ENCODE measurements at places on chromosomes 11 and 22. TPM values are rescaled to one million over a fixed set of nuclear protein-coding genes. Genes with fewer than 3 reads are reported as not detected.

The OR56A1 gene
- not detected for polyA plus RNA-seq

The TEF gene
- 18.3 TPM for polyA plus RNA-seq

The RCN1 gene
- 448 TPM for polyA plus RNA-seq

The SLC22A12 gene
- polyA plus RNA-seq: not detected

The PPP2R5B gene
- polyA plus RNA-seq: 11.2 TPM

The TCN2 gene
- 9.1 TPM for polyA plus RNA-seq

The CEP57 gene
- 27.6 TPM for polyA plus RNA-seq

The OR5B17 gene
- not detected for polyA plus RNA-seq

The GGTLC3 gene
- polyA plus RNA-seq: not detected

The SERPING1 gene
- polyA plus RNA-seq: 21.1 TPM

The DUSP8 gene
- polyA plus RNA-seq: 2.1 TPM

The RFPL1 gene
- polyA plus RNA-seq: not detected

The TSPAN32 gene
- polyA plus RNA-seq: 0.14 TPM

The HIKESHI gene
- polyA plus RNA-seq: 120 TPM

The HIPK3 gene
- polyA plus RNA-seq: 26.1 TPM

The PRG3 gene
- not detected for polyA plus RNA-seq

The KCNJ4 gene
- polyA plus RNA-seq: not detected

The PAK1 gene
- 70.3 TPM for polyA plus RNA-seq

The TNNT3 gene
- not detected for polyA plus RNA-seq

The DLG2 gene
- polyA plus RNA-seq: 0.68 TPM

The OTOG gene
- not detected for polyA plus RNA-seq

The ZNRD2 gene
- 44.3 TPM for polyA plus RNA-seq

The B3GAT1 gene
- polyA plus RNA-seq: not detected

The OR5T3 gene
- polyA plus RNA-seq: not detected

The NAALAD2 gene
- 0.71 TPM for polyA plus RNA-seq

The NLRP14 gene
- 0.06 TPM for polyA plus RNA-seq

The P4HA3 gene
- 8.5 TPM for polyA plus RNA-seq

The MEI1 gene
- polyA plus RNA-seq: 0.22 TPM

The MRGPRX4 gene
- not detected for polyA plus RNA-seq

The DRAP1 gene
- polyA plus RNA-seq: 96.9 TPM

The OR8A1 gene
- not detected for polyA plus RNA-seq

The PANX3 gene
- polyA plus RNA-seq: not detected

The KRTAP5-8 gene
- polyA plus RNA-seq: 0.06 TPM

The FAM89B gene
- 40.8 TPM for polyA plus RNA-seq

The UBASH3B gene
- polyA plus RNA-seq: 25.0 TPM

The EXPH5 gene
- polyA plus RNA-seq: 0.37 TPM

The DBX1 gene
- polyA plus RNA-seq: not detected

The FAM180B gene
- not detected for polyA plus RNA-seq

The SERHL2 gene
- polyA plus RNA-seq: 9.0 TPM

The OR10A2 gene
- not detected for polyA plus RNA-seq

The SMIM35 gene
- polyA plus RNA-seq: not detected

The C11orf87 gene
- 0.14 TPM for polyA plus RNA-seq

The CD3D gene
- not detected for polyA plus RNA-seq

The OR5A1 gene
- not detected for polyA plus RNA-seq

The CSF2RB gene
- polyA plus RNA-seq: not detected

The GAL3ST1 gene
- 0.06 TPM for polyA plus RNA-seq

The KCNQ1OT1 gene
- polyA plus RNA-seq: 0.42 TPM
